ENCODE measurements at places on chromosomes 16 and 17.

GRCh38 chr16:1929105-1929504, 10.9 kb upstream of the HS3ST6 start:
- no peak for DNase-seq

DNA sequence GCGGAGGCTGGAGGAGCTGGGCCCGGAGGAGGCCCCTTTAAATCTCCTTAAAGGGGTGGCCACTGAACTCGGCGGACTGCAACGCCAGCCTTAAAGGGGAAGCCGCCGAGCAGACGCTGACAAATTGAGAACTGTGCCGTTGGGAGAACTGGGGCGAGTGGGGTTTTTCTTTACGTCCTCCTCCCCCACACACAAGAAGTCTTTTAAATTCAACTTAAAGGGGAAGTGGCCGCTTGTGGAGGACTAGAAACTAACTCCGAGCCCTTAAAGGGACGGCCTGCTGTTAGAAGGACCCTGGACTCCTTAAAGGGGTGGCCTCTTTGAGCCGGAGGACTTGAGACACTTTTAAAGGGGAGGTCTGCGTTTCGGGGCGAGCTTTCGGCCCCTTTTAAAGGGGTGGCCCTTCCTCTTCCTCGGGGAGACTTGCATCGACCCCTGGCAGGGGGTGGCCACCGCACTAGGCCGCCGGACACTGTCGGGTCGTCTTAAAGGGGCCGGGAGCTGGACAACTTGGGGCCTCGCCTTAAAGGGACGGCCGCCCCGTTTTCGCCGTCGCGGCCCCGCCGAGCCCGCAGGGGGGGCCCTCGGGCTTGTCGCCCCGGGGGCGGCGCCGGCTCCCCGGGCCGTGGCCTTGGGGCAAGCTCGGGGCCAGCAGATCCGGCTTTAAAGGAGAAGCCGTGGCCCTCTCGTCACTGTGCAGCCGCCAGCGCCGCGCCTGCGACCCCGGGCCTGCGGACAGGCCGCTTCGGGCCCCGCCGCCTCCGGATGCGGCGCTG, 688 bp downstream of the FBRS start:
- DNase-seq = peak; percentile 93

DNA sequence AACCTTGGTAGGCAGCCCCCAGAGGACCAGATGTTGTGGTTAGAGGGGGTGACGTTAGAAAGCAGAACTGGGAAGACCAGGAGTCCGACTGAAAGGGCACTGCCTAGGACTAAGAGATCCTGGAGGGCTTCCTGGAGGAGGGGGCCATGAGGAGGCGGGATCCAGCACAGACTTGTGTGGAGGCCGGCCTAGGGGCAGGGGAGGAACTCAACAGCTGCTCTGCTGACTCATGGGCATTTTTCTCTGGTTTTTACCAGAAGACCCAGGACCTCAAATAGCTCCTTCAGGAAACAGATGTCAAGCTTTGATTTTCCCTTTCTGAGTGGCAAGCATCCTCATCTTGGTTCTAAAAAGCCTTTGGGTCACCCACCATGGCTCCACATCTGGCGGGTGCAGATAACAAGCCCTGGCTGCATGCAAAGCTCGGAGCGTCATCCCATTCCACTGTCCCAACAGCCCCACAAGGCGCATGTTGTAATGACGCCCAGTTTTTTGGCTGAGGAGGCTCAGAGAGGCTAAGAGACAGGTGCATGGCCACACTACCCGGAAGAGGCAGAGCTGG, 29.0 kb downstream of the IL21R start:
- DNase-seq = no peak

DNA sequence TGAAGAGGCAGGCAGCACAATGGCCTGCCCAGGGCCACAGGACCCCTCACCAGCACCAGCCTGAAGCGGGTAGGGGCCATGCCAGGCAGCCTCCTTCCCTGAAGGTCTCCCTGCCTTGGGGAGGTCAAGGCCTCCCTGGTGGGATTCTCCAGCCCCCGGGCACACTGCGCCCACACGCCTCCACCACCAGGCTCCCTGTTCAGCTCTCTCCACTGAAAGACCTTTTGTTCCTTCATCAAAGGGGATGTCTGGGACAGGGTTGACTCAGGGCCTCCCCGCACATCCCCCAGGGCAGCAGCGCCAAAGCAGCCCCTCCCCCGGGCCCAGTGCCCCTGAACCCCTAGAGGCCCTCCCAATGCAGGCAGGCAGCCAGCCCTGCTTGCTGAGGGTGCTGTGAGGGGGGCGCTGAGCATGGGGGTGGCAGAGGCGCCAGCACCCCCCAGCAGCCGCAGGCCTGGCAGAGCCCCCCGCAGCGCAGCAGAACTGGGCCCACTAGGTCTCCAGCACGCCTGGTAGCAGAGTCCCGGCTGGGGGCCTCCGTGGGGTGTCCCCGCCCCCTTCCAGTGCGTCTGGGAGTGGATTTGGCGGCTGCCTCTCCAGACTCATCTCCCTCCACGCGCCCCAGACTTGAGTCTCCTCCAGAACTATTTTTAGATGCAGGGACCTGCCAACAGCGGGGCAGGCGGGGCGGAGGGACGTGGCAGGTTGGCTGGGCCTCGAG, 13.1 kb downstream of the BCAR1 start:
- DNase-seq = no peak

GRCh38 chr17:47735536-47736011, 2.5 kb downstream of the TBX21 start:
- DNase-seq = no peak

DNA sequence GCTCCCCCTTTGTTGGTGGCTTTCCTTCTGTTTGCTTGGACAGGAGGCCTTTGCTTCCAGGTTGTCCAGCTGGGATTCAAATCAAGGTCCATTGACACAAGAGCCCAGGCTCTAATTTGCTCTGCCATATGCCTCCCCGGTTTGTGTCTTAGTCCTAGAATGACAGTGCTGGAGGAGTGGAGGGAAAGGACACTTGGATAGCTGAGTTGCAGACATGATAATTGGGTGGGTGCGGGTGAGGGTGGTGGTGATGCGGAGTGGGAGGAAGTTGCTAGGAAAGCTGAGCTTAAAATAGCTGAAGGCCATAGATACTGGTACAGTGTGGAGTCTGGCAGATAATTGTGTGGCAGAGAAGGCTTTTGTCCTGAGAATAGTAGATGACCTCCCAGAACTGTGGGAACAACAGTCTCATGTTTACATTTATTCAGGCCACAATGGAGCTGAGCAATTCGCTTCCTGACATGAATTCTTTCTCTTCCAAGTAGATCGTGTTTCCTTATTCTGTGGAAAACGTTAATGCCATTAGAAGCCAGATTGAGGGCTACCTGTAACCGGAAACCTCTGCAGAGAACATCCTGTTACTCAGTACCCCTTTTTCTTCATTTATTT, 23.8 kb downstream of the SEC14L1 start:
- no peak for DNase-seq

DNA sequence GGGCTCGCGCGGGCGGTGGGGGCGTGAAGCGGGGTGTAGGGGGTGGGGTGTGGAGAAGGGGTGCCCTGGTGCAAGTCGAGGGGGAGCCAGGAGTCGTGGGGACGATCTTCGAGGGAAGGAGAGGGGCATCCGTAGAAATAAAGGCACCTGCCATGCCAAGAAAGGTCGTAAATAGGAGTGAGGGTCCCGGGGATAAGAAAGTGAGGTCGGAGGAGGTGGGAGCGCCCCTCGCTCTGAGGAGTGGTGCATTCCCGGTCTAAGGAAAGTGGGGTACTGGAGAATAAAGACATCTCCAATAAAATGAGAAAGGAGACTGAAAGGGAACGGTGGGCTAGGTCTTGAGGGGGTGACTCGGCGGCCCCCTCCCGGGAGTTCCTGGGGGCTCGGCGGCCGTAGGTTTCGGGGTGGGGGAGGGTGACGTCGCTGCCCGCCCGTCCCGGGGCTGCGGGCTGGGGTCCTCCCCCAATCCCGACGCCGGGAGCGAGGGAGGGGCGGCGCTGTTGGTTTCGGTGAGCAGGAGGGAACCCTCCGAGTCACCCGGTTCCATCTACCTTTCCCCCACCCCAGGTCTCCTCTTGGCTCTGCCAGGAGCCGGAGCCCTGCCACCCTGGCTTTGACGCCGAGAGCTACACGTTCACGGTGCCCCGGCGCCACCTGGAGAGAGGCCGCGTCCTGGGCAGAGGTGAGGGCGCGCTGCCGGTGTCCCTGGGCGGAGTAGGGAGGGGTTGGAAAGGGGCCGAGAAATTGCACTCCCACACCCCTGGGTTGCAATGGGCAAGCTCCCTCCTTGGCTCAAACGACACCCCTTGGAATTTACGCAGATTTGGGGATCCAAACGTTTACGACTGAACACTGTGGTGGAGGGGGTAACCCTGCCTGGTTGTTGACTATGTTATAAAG, 888 bp downstream of the CDH1 start:
- no peak for DNase-seq

GRCh38 chr17:29715680-29716079, 93.0 kb upstream of the CORO6 start:
- no peak for DNase-seq

GRCh38 chr17:78318407-78318806, 41.5 kb downstream of the SOCS3 start:
- DNase-seq = no peak

DNA sequence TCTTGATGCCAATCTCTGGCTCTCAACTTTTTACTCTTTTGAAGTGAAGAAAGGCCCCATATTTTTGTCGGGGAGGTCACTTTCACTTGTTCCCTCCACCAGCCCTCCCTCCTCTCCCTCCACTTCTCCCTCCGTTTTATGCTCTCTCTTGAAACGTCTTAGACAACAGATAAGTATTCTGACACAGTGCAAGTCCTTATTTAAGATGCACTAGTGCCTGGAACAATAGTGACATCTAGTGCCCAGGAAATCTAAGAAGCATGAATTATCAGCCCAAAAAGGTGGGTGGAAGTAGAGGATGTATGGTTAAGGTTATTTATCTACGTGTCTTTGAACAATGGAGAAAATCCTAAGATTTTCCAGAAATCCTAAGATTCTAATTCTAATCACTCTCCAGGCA, 17.9 kb downstream of the PSME3IP1 start:
- DNase-seq = no peak

GRCh38 chr16:86242244-86243122, 267.8 kb upstream of the FOXF1 start:
- no peak for DNase-seq

DNA sequence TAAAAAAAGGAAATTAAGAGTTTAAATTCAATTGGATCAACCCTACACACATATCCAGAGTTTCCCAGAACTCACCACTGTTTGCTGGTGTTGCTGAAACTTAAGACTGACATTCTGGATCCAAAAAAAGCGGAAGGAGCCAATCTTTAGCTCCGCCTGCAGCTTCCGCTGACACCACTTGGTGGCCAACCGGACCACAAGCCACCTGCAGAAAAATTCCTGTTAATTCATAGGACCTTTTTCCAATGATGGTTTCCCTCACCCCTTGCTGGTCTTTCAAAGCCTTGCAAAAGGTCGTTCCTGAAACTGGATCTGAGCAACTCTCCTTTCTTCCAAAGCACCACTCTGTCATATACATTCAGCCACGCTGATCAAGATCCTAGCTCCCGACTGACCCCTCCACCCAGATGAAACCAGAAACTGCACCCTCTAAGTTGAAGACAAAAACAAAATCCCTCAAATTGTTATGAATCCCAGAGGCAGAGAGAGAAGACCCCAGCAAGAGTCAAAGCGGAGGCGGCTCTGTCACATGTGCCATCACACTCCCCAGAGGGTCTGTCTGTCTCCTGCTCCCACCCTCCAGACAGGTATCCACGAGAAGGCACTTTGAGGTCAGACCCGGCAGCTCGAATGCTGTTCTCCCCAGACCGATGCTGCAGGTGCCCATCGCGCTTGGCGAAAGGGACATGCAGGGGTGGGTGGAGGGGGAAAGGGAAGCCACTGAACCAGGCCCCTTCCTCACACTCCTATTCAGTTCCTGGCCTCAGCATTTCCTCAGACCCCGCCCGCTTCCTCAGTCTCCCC, 773 bp downstream of the BLTP2 start:
- no peak for DNase-seq

- no peak for DNase-seq
Measured at GRCh38 chr16:19518388-19518787, 3.5 kb downstream of the GDE1 start.

- no peak for DNase-seq
Measured at GRCh38 chr16:89871895-89872294, 1.5 kb upstream of the TCF25 start.

DNA sequence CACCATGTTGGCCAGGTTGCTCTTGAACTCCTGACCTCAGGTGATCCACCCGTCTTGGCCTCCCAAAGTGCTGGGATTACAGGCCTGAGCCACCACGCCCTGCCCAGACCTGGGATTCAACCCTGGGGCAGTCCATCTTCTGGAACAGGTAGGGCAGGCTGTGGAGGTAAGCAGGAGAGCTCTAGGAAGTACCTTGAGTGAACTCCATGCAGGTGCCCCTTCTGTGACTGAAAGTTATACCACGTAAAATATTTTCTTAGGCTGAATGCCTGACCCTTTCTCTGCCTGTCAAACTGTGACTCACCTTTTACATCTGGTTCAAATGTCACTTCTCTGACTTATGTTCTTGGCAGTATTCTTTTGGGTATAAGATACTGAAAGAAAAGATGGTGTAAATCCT, 86.7 kb upstream of the ELAC2 start:
- DNase-seq = no peak

DNA sequence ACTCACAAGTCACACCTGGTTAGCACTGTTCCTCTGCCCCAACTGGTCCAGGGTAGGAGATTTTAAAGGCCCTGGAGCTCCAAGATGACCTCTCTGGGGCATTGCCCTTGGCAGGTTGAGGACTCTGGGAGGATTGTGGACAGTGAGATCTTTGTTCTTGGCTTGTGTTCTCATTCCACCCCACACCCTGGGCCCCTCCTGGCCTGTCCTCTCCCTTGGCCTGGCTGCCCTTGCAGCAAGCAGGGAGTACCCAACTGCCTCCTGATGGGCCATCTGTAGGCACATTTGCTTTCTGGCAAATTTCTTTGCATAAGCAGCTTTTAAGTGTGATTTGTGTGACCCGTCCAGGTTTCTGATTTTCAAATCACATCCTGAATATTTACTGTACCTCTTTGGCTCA, 239.6 kb downstream of the UTP18 start:
- DNase-seq = no peak

DNA sequence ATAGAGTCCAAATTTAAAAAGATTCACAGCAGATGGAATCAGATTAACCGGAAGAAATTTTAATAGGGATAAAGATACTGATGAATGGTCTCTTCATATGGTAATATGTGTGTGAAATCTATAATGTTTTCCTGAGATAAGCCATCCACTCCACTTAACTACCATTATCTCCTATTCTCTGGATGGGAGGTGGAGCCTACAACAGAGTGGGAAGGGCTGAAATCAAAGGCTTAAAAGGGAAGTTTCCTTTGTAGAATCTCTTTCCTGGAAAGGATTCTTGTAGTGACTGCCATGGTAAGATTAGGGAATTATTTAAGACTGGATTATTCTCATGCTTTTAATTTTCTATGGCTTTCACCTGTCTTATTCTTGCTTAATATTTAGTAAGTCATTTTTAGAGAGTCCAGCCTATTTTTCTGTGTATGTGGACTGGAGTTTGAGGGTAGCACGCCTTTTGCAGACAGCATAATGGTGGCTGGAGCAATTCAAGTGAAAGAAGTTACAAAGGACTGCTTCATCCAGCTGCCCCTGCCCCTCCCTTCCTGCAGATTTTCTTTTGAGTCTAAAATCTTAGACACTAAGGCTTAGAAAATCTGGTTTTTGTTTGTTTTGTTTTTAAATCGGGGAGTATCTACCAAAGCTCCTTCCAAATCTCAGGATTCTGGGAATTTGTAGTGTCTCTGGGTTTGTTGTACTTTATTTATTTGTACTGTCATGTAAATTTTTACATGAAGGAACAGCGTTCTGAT, 26.5 kb downstream of the KAT7 start:
- DNase-seq = no peak

GRCh38 chr17:488993-489757, 136.6 kb upstream of the RPH3AL start:
- peak; percentile 32 for DNase-seq
